Endothelial cell of umbilical vein (primary cell): ENCODE measurements at places on chromosomes 13 and 19. TPM values are rescaled to one million over a fixed set of nuclear protein-coding genes. Genes with fewer than 3 reads are reported as not detected.

KXD1 gene
- total RNA-seq = 127 and 134 TPM in 2 replicates

FCAR gene
- total RNA-seq = not detected in 2 replicates

OR10H1 gene
- total RNA-seq = not detected in 2 replicates

KBTBD6 gene
- total RNA-seq = 6.4 and 6.6 TPM in 2 replicates

ADGRE2 gene
- total RNA-seq = not detected in 2 replicates

DIRAS1 gene
- 0.09 and 0.23 TPM in 2 replicates for total RNA-seq

CALR3 gene
- not detected in 2 replicates for total RNA-seq

FAAP24 gene
- total RNA-seq = 4.4 and 5.5 TPM in 2 replicates

URAD gene
- total RNA-seq = not detected in 2 replicates

FCER2 gene
- not detected in 2 replicates for total RNA-seq

ATP4B gene
- not detected in 2 replicates for total RNA-seq

EPS8L1 gene
- total RNA-seq = 18.1 and 28.9 TPM in 2 replicates

HIF3A gene
- 8.1 and 8.5 TPM in 2 replicates for total RNA-seq

ATP4A gene
- not detected in 2 replicates for total RNA-seq

ATP8A2 gene
- 0.35 and 0.49 TPM in 2 replicates for total RNA-seq
